ENCODE measurements at places on chromosomes 5 and 9. TPM values are rescaled to one million over a fixed set of nuclear protein-coding genes. Genes with fewer than 3 reads are reported as not detected.

FBP1 gene
- total RNA-seq: 4.4 TPM

C5orf52 gene
- not detected for total RNA-seq

SEMA5A gene
- 40.3 TPM for total RNA-seq

LURAP1L gene
- total RNA-seq: 7.2 TPM

RPL7A gene
- total RNA-seq: 1,430 TPM

TEK gene
- total RNA-seq: 28.7 TPM

FSTL4 gene
- total RNA-seq: 0.51 TPM

PCDHGA1 gene
- 1.8 TPM for total RNA-seq

DNA sequence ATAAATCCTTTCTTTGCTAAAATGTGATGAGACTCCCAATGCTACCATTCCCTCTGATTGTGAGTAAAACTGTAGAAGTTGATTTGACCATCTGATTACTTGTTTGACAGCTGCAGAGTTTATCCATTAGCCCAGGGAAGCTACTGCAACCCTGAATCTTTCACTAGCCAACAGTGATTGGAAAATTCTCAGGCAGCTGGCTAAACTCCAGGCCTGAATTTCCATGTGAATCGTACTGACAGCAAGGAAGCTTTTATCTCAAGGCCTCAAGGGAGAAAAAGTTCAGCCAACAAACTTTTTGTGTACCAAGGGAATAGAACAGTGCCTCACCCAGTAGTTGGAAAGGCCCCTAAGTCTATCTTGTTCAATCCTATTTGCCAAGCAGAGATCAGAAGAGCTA lies 246.7 kb upstream of the TRPM3 start:
- no peak for DNase-seq

- no peak for DNase-seq
Observed at GRCh38 chr5:178469975-178470759, 120.0 kb downstream of the COL23A1 start.

GRCh38 chr9:103444176-103444575 lies 449.0 kb downstream of the CYLC2 start:
- DNase-seq: no peak

DNA sequence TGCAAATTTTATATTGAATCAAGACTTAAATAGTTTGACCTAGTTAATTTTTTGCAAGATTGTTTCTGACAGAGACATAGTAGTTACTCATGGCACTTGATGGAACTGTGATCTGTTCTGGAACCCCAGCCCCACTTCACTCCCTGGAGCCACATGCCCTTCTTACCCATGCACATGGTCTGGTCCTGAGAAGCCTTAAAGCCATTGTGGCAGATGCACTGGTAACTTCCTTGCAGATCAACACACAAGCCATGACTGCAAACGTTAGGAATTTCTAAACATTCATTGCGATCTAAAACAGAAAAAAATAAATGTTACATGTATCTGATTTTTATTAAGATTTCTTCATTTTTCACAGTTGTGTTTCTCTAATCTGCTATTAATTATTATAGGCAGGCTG lies 221.2 kb downstream of the SLC12A2 start:
- no peak for DNase-seq

GRCh38 chr5:132263548-132264261 lies 6.2 kb downstream of the PDLIM4 start:
- DNase-seq: no peak

GRCh38 chr5:142405023-142405422 lies 80.2 kb upstream of the SPRY4 start:
- DNase-seq: no peak

DNA sequence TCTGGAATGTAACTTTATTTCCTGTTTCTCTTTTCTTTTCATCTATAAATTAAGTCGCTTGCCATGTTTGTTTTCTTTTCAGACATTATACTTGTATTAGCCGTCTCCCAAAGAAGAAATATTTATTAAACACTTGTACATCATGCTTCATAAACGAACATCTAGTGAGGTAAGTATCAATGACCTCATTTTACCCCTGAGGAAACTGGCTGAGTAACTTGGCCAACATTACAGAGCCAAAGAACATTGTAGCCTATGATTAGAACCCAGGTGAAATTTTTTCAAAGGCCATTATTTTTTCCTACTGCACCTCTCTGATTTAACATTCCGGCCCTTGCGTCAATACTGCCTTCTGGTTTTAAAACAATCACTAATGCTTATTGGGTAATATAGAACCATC lies 4.2 kb downstream of the FREM1 start:
- no peak for DNase-seq

DNA sequence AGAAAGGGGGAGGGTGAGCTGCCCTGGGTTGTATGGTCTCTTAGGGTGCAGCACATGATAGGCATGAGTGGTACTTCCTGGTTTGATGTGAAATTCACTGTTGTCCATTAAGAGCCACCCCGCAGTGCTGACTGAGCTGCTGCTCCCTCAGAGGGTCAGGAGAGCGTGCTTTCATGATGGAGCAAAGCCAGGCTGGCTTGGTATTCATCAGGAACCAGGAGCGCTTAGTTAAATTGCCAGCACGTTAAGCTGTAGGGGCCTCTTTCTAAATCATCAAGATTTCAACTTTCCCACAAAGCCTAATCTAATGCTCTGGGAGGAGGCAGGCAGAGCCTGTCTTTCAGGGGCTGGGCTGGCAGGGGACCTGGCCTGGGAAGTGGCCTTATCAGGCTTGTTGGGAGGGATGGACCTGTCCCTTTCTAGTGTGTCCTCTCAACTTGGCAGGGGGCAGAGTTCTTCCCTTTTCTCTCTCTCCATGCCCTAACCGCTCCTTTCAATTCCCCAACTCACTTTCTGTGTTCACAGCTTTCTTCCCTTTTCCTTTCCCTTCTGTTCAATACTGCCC lies 7.9 kb downstream of the CYSTM1 start:
- DNase-seq: no peak

GRCh38 chr9:16726718-16727451 lies 143.6 kb downstream of the BNC2 start:
- DNase-seq: peak; percentile 86

- DNase-seq: peak; percentile 81
Observed at GRCh38 chr5:116378007-116378776, 196.4 kb downstream of the SEMA6A start.

- DNase-seq: no peak
Observed at GRCh38 chr5:34499001-34499734, 157.0 kb upstream of the RAI14 start.

DNA sequence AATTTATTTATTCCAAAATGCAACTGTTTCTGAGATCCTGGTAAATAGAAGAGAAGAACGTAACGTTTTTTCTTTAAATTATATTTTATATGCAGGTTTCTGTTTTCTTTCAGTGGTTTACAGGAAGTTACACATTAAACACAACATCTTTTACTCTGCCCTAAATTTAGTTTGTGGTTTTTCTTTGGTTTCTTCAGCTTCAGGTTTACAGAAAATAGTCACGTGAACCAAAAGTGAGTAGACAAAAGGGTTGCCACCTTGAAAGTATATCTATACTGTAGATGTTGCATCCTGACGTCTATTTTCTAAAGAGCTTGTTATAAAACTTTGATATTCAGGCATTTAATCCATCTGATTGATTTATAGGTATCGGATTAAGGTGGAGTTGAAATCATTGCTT lies 1236.6 kb downstream of the MAT2B start:
- DNase-seq: no peak
